Activated T-helper 2 cell treated with anti-CD3 and anti-CD28 coated beads, Interferon-gamma antibody, Interleukin-2, Interleukin-4, amounts not matched to agents 10 μg/mL and 5 μg/mL and 100 μg/mL, durations not matched to agents 14 hours and 24 hours and 36 hours (primary cell): ENCODE measurements at places on chromosomes 12 and 14.

DNA sequence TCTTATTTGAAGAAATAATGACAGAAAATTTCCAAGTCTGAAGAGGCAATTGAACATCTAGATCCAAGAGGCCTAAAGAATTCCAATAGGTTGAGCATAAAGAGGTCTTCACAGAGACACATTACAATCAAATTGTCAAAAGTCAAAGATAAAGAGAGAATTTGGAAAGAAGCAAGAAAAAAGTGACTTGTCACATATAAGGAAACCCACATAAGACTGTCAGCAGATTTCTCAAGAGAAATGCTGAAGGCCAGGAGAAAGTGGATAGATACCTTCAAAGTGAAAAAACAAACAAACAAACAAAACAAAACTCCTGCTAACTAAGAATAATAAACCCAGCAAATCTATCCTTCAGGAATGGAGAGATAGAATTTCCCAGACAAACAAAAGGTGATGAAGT, 118.1 kb upstream of the LGR5 start:
- DNase-seq, result no peak

DNA sequence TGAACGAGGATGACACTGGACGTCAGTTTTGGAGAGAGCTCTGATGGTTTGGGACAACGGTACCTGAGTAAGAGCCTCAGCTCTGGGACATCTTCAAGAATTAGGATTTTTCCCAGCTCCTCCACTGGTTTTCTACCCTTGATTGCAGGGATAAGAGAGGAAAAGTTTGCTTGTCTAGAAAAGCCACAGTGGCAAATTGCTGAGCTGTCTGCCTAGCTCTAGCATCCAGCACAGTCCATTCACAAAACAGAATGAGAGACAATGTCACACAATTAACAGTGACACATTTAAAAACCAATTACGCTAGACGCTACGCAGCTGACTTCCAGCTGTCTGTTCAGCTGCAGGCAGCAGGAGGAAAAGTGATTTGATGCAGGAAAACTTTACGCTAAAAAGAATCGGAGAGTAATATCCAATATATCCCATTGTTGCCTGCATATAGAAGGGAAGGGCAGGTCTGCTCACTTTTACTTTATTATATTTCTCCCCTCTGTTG, 168.1 kb upstream of the PRICKLE1 start:
- DNase-seq, result no peak

DNA sequence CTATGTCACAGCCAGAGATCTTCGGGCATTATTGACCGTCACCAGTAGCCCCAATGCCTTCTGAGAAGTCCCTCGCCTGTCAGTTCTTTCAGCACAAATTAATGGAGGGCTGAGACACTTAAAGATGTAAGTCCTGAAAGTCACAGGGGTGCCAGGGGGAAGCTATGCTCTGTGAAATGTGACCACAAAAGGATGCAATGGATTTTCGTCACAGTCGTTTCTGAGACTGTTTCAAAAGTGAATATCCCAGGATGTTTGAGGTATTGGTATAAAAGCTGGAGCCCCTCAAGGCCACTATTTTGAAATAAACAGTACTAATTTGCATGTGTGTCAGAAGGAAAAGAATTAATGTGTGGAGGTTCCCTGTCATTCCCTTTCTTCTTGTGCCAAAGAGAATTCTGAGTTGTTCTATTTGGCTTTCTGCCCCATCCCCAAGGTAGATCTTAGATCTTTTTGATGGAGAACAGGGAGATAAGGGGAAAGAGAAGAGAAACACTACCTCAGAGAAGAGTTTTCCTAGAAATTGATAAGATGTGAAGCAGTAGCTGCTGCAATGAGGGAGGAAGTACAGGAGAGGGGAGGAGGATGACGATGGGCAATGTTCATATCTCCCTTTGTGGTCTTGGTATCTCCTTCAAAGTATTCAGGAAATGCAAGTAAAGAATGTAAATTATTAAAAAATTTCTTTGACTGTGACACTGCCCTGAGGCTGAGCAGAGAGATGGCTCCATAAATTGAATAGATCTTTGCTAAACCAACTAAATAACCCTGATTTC, 101.8 kb upstream of the NAP1L1 start:
- DNase-seq, result no peak

- DNase-seq, result no peak
Measured at GRCh38 chr14:88613552-88614010, 50.7 kb downstream of the ZC3H14 start.

DNA sequence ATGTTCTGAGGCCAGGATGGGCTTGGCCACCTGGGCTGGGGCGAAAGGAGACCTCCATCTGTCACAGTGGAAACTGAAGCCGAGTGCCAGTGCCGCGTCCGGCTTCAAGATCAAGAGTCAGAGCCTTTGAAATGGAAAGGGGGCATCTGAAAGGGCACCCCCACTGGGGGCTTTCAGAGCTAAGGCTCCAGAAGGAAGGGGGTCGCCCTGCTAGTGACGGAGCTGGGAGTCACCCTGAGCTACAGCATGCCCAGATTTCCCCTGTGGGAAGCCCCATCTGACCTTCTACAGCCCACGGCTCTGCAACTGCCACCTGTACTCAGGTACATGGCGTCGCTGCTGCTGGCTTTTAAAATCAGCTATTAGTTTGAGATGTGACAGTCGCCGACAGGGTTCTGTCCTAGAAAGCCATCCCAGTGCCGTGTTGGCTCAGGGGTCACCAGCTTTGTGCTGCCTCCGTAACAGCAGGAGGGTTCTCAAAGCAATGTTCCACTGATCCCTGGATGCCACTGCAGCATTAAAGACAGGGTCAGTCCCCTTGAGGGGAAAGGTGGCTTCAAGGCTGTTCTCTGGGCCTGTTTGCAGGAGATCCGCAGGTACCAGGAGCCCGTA, 31.5 kb downstream of the CCNK start:
- DNase-seq, result no peak
